ENCODE measurements at places on chromosomes 11 and 22. TPM values are rescaled to one million over a fixed set of nuclear protein-coding genes. Genes with fewer than 3 reads are reported as not detected.

The REXO2 gene
- total RNA-seq: 113 TPM

The OLFML1 gene
- not detected for total RNA-seq

The FIBIN gene
- not detected for total RNA-seq

The CELSR1 gene
- 23.2 TPM for total RNA-seq

The C22orf42 gene
- total RNA-seq: not detected

The SCGB2A2 gene
- not detected for total RNA-seq

The TSGA10IP gene
- total RNA-seq: not detected

The SYT7 gene
- total RNA-seq: 1.1 TPM

The IL18 gene
- total RNA-seq: 83.8 TPM

The RFPL1 gene
- total RNA-seq: not detected

The CDCA5 gene
- total RNA-seq: 74.6 TPM

The DMC1 gene
- 3.2 TPM for total RNA-seq

The KCNJ11 gene
- 0.16 TPM for total RNA-seq

The NDUFA6 gene
- total RNA-seq: 73.1 TPM

The PRG3 gene
- total RNA-seq: not detected

The HEPHL1 gene
- not detected for total RNA-seq

The SCGB1C1 gene
- not detected for total RNA-seq

The EFCAB6 gene
- total RNA-seq: 0.35 TPM

The TPBGL gene
- 0.35 TPM for total RNA-seq

The OR51B2 gene
- total RNA-seq: not detected

The HTR3A gene
- not detected for total RNA-seq

The CCDC87 gene
- 0.89 TPM for total RNA-seq

The FAM180B gene
- total RNA-seq: not detected

The FGF19 gene
- 0.03 TPM for total RNA-seq

The C22orf31 gene
- not detected for total RNA-seq

The RASL10A gene
- 0.32 TPM for total RNA-seq

The KDM4E gene
- not detected for total RNA-seq

The RELT gene
- total RNA-seq: 7.2 TPM
